MCF 10A (cell line): ENCODE measurements at places on chromosomes 13 and 19. TPM values are rescaled to one million over a fixed set of nuclear protein-coding genes. Genes with fewer than 3 reads are reported as not detected.

ADPRHL1 gene
- total RNA-seq: 2.6 and 4.3 TPM in 2 replicates

GNA15 gene
- 32.9 and 47.1 TPM in 2 replicates for total RNA-seq

TEX29 gene
- total RNA-seq: not detected in 2 replicates

SIGLEC8 gene
- not detected in 2 replicates for total RNA-seq

DNA sequence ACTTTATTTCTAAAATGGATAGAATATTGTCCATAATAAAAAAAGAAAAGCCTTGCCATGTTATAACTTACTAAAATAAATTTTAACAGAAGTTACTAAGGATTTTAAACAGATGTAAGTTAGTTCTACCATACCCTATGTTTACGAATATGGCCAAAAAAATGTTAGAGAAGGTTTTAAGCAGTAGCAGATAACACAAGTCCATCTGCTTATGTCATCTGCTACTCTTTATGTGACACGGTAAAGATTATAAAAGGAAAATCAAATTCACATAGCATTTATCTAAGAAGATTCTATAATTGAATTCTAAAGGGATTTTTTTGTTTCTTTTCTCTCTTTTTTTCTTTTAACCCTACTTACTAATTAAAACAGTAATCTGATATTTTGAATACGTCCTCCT lies 114.2 kb upstream of the MIR17HG start:
- DNase-seq: no peak

CEACAM3 gene
- not detected in 2 replicates for total RNA-seq

- DNase-seq: peak; percentile 83
Observed at GRCh38 chr19:3683405-3684053, 16.7 kb downstream of the PIP5K1C start.

- DNase-seq: no peak
Observed at GRCh38 chr13:66128201-66128600, 1101.9 kb downstream of the PCDH9 start.

PTPRS gene
- 15.0 and 27.1 TPM in 2 replicates for total RNA-seq

- no peak for DNase-seq
Observed at GRCh38 chr19:4012092-4012974, 4.8 kb downstream of the PIAS4 start.

GRCh38 chr13:97386801-97387484 lies 47.0 kb upstream of the RAP2A start:
- no peak for DNase-seq

PALM gene
- total RNA-seq: 0.44 TPM in 1 of 2 replicates, not detected in the other

DNA sequence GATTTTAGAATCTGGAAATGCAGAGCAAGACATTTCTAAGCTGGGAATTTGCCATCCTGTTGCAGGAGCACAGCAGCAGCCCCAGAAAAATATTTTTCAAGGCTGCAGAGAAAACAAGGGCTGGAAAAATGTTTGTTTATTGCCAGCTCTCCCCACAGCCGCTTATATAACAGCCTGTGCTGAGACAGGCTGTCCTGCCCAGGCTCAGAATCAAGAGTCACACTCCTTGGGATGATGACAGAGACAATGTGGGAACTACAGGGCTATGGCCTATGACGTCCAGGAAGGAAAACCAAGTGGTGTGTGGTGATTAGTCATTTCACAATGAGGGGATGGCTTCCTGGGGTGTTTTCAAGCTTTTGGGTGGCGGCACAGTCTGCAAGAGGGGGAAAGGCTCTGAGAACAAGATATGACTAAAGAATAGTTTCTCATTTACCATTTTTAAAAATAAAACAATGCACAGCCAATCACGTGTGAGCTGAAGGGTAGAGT lies 136.3 kb upstream of the SERP2 start:
- peak; percentile 95 for DNase-seq

DNA sequence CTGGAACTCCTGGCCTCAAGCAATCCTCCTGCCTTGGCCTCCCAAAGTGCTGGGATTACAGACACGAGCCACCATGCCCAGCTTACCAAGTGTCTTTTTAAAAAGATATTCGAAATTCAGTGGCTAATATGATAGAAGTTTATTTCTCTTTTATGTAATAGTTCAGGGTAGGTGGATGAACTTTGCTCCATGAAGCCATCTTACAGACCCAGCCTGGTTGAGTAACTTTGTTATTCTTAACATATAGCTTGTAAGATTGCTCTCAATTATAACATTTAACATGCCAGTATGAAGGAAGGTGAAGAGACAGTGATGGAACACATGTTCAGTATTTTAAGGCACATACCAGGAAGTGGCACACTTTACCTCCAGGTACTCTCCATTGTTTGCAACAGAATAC lies 42.4 kb downstream of the ZIC2 start:
- DNase-seq: no peak

DNA sequence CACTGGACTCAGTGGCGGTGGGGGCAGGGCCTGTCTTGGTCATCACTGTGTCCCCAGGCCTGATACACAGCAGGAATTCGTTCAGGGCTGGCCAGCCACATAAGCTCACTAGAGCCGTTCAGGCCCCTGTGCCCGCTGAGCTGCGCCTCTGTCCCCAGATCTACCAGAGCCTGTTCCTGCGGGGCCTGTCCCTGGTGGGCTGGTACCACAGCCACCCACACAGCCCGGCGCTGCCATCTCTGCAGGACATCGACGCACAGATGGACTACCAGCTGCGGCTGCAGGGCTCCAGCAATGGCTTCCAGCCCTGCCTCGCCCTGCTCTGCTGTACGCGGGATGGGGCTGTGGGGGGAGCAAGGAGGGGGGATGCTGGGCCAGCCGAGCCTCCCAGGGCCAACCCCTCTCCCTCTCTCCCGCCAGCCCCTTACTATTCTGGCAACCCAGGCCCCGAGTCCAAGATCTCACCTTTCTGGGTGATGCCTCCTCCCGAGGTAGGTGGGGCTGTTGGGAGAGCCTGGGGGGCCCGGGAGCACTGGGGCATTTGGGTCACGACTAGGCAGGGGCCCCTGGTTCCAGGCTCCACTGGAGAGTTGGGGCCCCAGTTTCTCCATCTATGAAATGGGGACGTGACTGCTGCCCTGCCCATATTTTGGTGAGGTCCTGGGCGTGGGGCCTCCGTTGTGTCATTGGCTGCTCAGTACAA lies 13.9 kb downstream of the MPND start:
- DNase-seq: no peak

DNA sequence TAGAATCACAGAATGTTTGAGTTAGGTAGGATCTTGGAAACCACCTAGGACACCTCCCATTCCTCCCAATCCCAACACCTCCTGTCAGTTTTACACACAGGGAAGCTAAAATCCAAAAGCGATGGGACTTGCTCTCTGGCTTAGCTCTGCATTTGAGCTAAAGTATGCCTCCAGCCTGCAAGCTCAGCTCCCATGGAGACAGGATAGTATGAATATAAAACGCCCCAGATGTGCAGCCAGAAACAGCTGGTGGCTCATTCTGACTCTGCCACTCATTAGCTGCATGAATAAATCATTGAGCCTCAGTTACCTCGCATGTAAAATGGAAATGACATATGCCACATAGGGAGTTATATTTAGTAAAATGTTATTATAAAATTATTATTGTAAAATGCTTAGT lies 336.0 kb downstream of the SUCLA2 start:
- no peak for DNase-seq

DNA sequence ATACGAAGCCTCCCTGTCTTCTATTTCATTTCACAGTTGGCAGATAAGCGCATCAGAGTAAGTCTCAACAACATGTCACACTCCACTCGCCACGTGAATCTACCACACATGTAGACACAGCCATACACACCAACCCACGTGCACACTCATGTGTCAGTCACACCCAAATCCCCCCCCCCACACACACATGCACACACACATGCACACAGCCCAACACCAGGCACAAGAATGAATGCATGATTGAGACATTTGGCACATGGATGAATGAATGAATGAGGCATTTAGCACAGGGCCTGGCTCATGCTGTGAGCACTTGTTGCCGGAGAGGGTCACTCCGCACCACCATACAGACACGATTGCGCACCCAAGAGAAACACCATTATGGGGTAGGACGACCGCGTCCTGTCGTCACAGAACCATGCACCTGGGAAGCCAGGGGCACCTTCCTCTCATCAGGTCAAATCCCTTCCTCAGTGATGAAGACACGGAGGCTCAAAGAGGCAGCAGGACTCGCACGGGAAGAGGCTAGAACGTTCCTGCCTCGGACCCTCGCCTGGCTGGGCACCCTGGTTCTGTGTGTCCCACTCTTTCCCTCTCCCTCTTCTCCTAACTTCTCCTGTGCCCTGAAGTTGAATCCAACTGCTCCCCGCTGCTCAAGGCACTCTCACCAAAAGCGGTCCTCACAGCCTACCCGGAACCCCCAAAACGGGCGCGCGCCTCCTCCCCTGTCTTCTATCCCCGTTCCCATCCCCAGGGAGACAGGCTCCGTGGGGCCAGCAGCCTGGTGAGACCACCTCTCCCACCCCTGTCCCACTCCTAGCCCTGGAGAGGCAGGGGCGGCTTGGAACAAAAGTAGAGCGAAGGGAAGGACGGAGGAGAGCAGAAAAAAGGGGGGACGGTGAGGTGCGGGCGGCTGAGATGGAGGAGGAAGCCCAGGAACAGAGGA lies 1.3 kb downstream of the MEIS3 start:
- no peak for DNase-seq

DNA sequence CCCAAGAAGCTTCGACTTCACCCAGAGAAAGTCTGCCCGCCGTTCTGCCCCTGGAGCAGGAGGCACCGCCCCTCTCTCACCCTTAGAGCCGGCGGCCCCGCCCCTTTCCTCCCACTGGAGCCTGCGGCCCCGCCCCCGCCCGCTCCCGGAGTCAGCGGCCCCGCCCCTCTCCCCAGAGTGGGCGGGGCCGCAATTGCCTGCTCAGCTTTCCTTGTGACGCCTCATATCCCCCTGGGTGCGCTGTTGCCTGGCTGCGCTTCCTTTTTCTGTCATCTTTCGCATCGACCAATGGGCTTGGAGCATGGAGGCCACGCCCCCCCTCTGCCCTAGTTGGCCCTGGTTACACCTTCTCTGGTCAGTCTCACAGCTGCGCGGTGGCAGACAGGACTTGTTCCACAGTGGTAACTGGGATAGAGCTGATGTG lies 38.2 kb upstream of the ZNF492 start:
- DNase-seq: no peak

GRCh38 chr13:29428310-29429181 lies 166.9 kb downstream of the SLC7A1 start:
- peak; percentile 38 for DNase-seq

DNA sequence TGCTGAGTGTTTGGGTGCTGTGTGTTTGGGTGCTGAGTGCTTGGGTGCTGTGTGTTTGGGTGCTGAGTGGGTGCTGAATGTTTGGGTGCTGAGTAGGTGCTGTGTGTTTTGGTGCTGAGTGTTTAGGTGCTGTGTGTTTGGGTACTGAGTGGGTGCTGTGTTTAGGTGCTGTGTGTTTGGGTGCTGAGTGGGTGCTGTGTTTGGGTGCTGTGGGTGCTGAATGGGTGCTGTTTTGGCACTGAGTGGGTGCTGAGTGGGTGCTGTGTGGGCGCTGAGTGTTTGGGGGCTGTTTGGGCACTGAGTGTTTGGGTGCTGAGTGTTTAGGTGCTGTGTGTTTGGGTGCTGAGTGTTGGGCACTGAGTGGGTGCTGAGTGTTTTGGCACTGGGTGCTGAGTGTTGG lies 48.5 kb upstream of the F7 start:
- DNase-seq: no peak

VAV1 gene
- not detected in 2 replicates for total RNA-seq

DNA sequence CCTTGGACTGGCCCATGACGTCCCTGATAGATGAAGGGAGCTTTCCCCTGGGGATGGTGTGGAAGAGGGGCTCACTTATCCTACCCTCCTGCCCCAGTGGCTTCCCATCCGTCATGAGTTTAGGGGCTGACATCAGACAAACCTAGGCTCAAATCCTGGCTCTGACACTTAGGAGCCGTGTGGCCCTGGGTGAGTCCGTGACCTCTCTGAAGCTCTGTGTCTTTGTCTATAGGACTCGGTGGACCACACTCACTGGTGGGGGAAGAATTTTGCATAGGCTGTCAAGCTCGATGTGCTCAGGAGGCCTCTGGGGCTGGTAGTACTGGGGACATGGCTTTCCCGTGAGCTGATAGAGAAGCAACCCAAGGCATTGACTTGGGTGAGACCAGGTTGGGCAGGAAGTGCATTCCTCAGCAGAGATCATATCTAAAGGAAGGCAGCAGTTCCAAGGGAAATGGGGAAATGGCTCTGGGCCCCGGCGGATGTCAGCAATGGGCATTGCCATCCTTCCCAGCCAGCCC lies 17.4 kb upstream of the AP1M2 start:
- no peak for DNase-seq

PSG11 gene
- not detected in 2 replicates for total RNA-seq

DNA sequence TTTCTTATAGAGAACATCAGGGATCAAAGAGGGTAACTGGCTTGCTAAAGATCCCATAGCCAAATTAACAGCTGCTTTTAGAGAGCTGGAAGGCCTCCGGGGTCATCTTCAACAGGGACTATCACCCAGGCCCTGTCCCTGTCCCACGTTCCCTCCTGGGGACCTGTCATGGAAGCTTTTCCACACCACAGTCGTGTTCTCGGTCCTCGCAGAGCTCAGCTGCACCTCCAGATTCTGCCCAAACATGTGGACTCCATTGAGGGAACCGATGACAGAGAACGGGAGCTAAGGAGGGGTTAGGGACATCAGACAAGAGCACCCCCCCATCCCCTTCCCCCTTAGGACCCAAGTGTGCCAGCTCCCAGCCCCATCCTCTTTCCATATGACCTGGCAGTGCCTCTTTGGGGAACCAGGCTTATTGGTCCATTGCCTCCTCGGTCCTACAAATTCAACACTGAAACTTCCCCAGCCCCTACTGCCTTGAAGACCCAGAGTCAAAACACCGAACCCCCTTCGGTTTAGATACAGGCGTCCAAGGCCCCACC lies 568 bp downstream of the FUZ start:
- DNase-seq: no peak

C19orf73 gene
- 2.4 and 3.2 TPM in 2 replicates for total RNA-seq

DNA sequence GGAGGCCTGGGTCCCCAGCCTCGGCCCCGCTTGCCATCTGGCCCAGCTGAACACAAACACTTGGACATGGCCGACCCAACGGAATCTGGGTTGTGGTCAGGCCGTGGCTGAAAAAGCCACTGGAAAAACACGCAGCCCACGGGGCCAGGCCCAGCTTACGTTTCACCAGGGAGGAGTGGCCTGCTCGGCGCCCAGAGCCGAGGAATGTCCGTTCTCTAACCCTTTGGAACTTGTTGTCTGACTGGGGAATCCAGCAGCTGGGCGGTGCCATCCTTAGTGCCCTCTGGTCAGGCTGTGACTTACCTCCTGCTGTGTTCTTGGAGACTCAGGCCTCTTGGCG lies 13.8 kb downstream of the CILP2 start:
- DNase-seq: no peak

DNA sequence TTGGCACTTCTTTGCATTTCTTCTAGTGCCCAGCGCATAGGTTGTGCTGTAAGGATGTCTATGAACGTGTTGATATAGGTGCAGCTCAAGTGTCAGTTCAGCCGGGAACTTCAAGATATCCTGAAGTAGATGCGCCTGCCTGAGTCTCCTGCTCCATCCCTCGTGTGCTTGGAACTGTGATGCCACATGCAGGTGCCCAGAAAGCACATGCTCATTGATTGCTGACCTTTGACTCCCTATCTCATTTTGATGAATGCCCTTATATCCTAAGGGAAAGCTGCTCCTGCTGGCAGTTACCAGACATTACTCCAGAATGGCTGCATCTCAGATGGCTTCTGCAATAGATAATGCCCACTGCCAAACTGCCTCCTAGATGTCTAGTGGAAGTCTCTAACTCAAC lies 40.9 kb downstream of the CBY2 start:
- DNase-seq: no peak

GRCh38 chr19:19964416-19964815 lies 63.7 kb downstream of the ZNF93 start:
- DNase-seq: no peak
